ENCODE measurements at places on chromosomes 16 and 17. TPM values are rescaled to one million over a fixed set of nuclear protein-coding genes. Genes with fewer than 3 reads are reported as not detected.

- no peak overlapping the region for H3K4me3 ChIP-seq
- no peaks in the 10 kb centered on the region for H3K27me3 ChIP-seq
- H3K27ac ChIP-seq: no peak overlapping the region
- H3K36me3 ChIP-seq: peaks cover 26% of the 10 kb centered on the region
- no peak for DNase-seq
- no peaks in the 10 kb centered on the region for H3K4me1 ChIP-seq
Measured at GRCh38 chr16:24943471-24943870, 71.7 kb downstream of the ARHGAP17 start.

DNA sequence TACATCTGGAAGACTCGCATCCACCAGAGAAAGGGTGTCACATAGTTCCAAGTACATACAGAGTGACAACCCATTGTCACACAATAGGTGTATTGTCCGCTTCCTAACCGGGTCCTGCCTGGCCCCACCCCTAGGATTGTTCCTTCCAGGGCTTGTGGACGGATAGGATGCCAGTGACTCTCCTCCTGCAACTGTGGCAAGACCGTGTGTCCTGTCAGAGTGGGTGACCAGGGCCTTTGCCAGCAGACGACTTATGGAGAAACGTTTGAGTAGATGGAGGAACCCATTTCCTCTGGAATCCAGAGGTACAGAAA, 258.4 kb downstream of the CPPED1 start:
- H3K4me1 ChIP-seq: peaks cover 8% of the 10 kb centered on the region
- H3K27me3 ChIP-seq: no peaks in the 10 kb centered on the region
- no peak overlapping the region for H3K27ac ChIP-seq
- no peak overlapping the region for H3K4me3 ChIP-seq
- DNase-seq: no peak
- H3K36me3 ChIP-seq: no peaks in the 10 kb centered on the region

- no peak overlapping the region for H3K27ac ChIP-seq
- peak overlapping the region; percentile 18 for H3K4me3 ChIP-seq
- peaks cover 66% of the 10 kb centered on the region for H3K27me3 ChIP-seq
- no peaks in the 10 kb centered on the region for H3K4me1 ChIP-seq
- no peak for DNase-seq
- no peaks in the 10 kb centered on the region for H3K36me3 ChIP-seq
Measured at GRCh38 chr17:42759982-42760651, 910 bp upstream of the RAMP2 start.

DNA sequence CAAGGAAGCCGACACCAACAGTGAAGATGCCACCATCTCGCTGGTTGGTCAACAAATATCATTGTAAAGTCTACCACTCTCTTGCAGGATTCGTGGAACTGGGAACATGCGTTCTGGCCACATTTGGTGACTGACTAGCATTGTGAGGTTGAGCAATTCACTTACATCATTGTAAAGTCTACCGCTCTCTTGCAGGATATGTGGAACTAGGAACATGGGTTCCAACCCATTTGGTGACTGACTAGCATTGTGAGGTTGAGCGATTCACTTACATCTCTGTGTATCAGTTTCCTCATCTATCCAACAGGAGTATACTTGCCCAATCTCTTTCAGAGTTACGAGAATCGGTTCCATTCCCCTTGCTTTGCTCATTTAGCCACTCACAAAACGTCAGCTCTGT, 42.6 kb upstream of the RPH3AL start:
- H3K4me1 ChIP-seq: peaks cover 2% of the 10 kb centered on the region
- H3K4me3 ChIP-seq: no peak overlapping the region
- no peaks in the 10 kb centered on the region for H3K27me3 ChIP-seq
- H3K27ac ChIP-seq: no peak overlapping the region

- H3K27me3 ChIP-seq: no peaks in the 10 kb centered on the region
- no peak for DNase-seq
- no peak overlapping the region for H3K27ac ChIP-seq
- H3K36me3 ChIP-seq: no peaks in the 10 kb centered on the region
Measured at GRCh38 chr17:33023790-33024189, 32.1 kb downstream of the SPACA3 start.

- no peak overlapping the region for H3K27ac ChIP-seq
- no peaks in the 10 kb centered on the region for H3K27me3 ChIP-seq
- H3K36me3 ChIP-seq: no peaks in the 10 kb centered on the region
- no peak for DNase-seq
- no peak overlapping the region for H3K4me3 ChIP-seq
- H3K4me1 ChIP-seq: peaks cover 4% of the 10 kb centered on the region
Measured at GRCh38 chr17:65727832-65728231, 166.4 kb upstream of the AXIN2 start.

DNA sequence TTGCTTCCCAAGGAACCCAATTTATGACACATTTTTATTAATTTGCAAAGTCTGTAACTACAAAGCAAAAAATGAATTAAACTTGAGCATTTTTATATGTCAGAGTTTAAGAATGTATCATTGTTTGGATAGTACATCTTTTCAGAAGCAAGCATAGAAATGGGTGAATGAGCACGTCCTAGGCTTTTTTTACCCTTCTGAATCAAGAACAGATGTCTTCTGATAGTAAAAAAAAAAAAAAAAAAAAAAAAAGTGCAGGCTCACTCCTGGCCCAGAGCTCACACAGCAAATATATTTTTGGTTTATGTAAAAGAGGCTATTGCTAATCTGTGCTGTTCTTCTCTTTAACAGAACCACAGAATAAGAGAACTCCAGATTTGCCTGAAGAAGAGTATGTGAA, 6.3 kb downstream of the TERF2IP start:
- H3K4me3 ChIP-seq: no peak overlapping the region
- peak overlapping the region; percentile 18 for H3K27ac ChIP-seq
- no peaks in the 10 kb centered on the region for H3K27me3 ChIP-seq
- no peak for DNase-seq

DNA sequence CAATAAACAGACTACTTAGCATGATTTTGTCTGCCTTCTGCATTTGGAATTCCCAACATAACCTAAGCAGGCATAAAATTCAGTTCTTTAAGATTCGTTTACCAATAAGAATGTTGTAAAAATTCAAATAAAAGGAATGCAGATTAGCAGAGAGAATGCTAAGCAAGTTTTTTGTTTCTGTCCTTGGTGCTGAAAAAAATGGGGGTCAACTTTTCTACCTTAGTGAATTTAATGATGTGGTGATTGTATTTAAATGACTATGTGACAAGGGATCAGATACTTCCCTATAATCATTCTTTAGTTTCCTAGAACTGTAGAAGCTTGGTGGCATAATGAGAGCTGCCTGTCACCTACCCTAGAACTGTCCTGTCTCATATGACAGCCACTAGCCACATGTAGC, 159.5 kb downstream of the RBFOX1 start:
- no peaks in the 10 kb centered on the region for H3K27me3 ChIP-seq
- H3K4me3 ChIP-seq: no peak overlapping the region
- H3K27ac ChIP-seq: no peak overlapping the region
- no peak for DNase-seq

DNA sequence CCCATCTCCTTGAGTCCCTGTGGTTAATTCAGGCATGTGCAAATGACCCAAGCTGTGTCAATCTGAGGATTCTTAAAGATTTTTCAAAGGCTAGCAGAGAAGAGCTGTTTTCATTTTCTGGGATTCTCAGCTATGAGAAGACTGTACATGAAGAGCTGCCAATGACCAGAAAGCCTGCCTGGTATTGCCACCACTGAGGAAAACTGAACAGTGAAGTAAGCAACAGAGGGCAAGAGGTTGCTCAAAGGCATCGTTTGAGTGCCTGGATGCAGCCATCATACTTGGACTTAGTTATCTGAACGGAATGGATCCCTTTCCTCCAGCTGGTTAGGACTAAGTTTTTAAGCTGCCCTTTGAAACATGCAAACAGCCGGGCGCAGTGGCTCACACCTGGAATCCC, 38.4 kb downstream of the FAM20A start:
- H3K27me3 ChIP-seq: peaks cover 7% of the 10 kb centered on the region
- H3K27ac ChIP-seq: peak overlapping the region; percentile 2

- H3K4me3 ChIP-seq: no peak overlapping the region
- H3K27me3 ChIP-seq: no peaks in the 10 kb centered on the region
- H3K36me3 ChIP-seq: no peaks in the 10 kb centered on the region
- peak; percentile 15 for DNase-seq
- no peaks in the 10 kb centered on the region for H3K4me1 ChIP-seq
Measured at GRCh38 chr17:251531-251930, 70.1 kb upstream of the DOC2B start.

DNA sequence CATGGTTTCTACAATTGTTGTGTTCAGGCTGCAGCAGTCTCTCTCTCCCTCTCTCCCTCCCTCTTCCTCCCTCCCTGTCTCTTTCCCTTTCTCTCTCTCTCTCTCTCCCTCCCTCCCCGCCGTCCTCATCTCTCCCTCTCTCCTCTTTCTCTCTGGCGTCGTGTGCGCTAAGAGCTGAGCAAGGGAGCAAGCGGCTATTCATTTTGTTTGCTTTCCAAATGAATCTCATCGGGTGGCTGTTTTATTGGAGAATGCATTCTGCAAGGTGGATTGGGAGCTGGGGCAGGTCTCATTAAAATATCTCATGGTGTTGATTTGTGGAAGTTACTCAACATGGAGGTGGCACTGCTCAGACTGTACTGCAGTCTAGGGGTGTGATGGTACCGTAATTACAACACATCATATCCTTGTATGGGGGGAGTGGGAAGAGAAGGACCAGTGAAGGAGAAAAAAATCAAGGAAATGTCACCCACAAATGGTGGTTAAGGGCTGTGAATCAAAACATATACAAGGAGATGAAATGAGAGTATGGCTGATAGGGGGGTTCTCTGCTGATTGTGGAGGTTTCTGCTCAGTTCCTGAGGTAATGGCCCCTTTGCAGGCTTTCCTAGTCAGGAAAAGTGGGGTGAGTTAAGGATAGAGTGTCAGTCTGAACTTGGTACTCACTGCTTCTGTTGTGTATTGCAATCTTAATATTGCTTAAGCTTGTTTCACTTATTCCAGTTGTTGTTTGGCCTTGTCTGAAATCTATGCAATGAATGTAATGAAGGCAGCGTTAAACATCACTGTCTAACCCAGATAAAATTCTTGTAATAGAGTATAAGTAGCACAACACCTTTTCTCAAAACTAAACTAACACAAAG, 2.7 kb downstream of the MSL1 start:
- peak overlapping the region; percentile 93 for H3K4me3 ChIP-seq
- peak overlapping the region; percentile 59 for H3K27ac ChIP-seq
- H3K27me3 ChIP-seq: no peaks in the 10 kb centered on the region
- peaks cover 28% of the 10 kb centered on the region for H3K4me1 ChIP-seq
- DNase-seq: no peak

- H3K4me1 ChIP-seq: peaks cover 3% of the 10 kb centered on the region
- H3K36me3 ChIP-seq: no peaks in the 10 kb centered on the region
- H3K27ac ChIP-seq: no peak overlapping the region
- peaks cover 7% of the 10 kb centered on the region for H3K27me3 ChIP-seq
- no peak for DNase-seq
Measured at GRCh38 chr16:31000671-31001382, 9.6 kb downstream of the STX1B start.

DNA sequence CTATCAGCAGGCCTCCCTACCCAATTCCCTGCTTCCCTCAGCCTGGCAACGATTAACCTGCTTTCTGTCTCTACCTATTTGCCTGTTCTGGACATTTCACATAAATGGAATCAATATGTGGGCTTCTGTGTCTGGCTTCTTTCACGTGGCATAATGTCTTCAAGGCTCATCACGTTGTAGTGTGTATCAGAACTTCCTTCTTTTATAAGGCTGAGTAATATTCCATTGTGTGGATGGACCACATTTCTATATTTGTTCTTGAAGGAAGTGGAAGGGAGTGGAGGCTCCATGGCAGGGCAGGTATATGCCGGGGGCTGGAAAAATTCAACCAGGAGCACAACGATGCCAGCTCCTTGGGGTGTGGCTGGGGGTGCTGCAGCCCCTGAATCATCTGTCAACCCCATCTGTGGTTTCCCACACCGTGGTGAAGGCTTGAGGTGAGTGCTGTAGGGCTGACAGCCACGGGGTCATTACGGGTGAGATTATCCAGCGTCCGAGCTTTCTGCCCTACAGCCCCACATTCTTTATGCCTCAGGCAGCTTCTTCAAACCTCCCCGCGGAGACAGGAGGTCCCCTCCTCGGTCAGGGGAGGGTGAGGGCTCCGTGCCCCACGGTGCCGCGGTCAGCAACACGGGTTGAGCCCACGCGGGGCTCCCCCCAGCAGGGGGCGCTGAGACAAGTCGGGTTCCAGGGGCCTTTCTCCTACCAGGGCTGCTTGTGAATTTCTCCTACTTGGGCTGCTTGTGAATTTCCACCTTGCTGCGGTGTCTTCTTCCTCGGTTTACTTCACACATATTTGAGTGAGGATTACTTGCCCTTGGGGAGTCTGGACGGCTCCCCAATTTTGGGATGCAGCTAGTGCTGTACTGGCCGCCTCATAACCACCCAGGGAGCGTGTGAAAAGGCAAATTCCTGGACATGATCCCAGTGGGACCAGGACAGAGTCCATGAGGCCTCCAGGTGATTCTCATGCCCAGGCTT, 18.3 kb upstream of the WFIKKN2 start:
- H3K4me3 ChIP-seq: no peak overlapping the region
- H3K36me3 ChIP-seq: no peaks in the 10 kb centered on the region
- DNase-seq: peak; percentile 72
- peaks cover 14% of the 10 kb centered on the region for H3K27me3 ChIP-seq
- H3K27ac ChIP-seq: no peak overlapping the region

GRCh38 chr16:64167936-64168335, 953.9 kb downstream of the CDH11 start:
- H3K4me3 ChIP-seq: no peak overlapping the region
- no peaks in the 10 kb centered on the region for H3K27me3 ChIP-seq
- no peak for DNase-seq
- H3K4me1 ChIP-seq: no peaks in the 10 kb centered on the region
- H3K27ac ChIP-seq: no peak overlapping the region
- H3K36me3 ChIP-seq: no peaks in the 10 kb centered on the region

DNA sequence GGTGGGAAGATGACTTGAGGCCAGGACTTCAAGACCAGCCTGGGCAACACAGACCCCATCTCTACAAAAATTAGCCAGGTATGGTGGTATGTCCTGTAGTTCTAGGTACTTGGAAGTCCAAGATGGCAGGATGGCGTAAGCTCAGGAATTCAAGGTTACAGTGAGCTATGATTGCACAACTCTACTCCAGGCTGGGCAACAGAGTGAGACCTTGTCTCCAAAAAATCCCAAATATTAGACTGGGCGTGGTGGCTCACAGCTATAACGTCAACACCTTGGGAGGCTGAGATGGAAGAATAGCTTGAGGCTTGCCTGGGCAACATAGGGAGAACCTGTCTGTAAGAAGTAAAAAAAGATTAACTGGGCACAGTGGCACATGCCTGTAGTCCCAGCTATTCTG, 30.8 kb downstream of the SUZ12 start:
- H3K36me3 ChIP-seq: peaks cover 15% of the 10 kb centered on the region
- peaks cover 3% of the 10 kb centered on the region for H3K4me1 ChIP-seq
- DNase-seq: no peak
- no peak overlapping the region for H3K4me3 ChIP-seq

- H3K27me3 ChIP-seq: no peaks in the 10 kb centered on the region
- H3K4me3 ChIP-seq: peak overlapping the region; percentile 74
- DNase-seq: no peak
- H3K4me1 ChIP-seq: peaks cover 43% of the 10 kb centered on the region
- peaks cover 21% of the 10 kb centered on the region for H3K36me3 ChIP-seq
Measured at GRCh38 chr17:27808628-27809027, 8.3 kb upstream of the NOS2 start.

- H3K4me1 ChIP-seq: no peaks in the 10 kb centered on the region
- H3K36me3 ChIP-seq: peaks cover 18% of the 10 kb centered on the region
- no peaks in the 10 kb centered on the region for H3K27me3 ChIP-seq
- H3K4me3 ChIP-seq: no peak overlapping the region
Measured at GRCh38 chr17:1779571-1780131, 17.8 kb downstream of the SERPINF1 start.

GRCh38 chr16:64626776-64627175, 495.1 kb downstream of the CDH11 start:
- H3K4me3 ChIP-seq: no peak overlapping the region
- DNase-seq: no peak
- H3K4me1 ChIP-seq: no peaks in the 10 kb centered on the region

Gene ACSM5
- not detected for total RNA-seq

Gene CACNG5
- not detected for total RNA-seq

Gene MT1X
- total RNA-seq: 35.0 TPM

Gene AOC3
- 0.74 TPM for total RNA-seq

Gene ACSM2A
- total RNA-seq: not detected

Gene RNF222
- total RNA-seq: 0.30 TPM
